Stimulated activated CD4-positive, alpha-beta T cell treated with anti-CD3 and anti-CD28 coated beads, Interleukin-1b, Interleukin-23, amount 100 ng/mL, for 1 hour (primary cell): ENCODE measurements at places on chromosomes 5 and 9.

DNA sequence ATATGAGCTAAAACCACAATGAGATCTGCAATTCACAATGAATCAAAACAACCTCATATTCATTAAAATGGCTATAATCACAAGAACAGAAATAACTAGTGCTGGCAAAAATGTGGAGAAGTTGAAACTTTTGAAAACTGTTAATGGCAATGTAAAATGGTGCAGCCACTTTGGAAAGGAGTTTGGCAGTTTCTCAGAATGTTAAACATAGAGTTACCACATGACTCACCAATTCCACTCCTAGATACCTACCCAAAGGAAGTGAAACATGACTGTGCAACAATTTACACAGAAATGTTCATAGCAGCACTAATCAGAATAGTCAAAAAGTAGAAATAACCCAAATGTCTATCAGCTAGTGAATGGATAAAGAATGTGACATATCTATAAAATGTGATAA, 862.2 kb downstream of the DTWD2 start:
- DNase-seq = no peak

DNA sequence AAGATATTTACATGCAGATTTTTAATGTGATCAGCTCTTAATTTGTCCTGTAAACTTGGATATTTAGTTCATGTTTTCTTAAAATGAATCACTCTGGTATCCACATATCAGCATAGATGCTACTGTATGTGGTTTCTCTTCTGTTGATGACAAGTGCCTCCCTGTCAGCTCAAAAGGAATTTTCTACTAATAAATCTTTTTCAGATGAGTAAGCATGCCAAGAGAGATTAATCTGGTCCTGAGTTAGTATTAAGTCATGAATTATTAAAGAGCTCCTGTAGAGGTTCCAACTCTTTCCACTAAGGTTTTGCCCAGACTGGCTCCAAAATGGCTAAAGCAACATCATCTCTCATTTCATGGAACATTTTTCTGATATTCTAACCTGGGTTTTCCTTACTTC, 129.2 kb downstream of the GOLPH3 start:
- no peak for DNase-seq

- no peak for DNase-seq
These were observed 222.3 kb downstream of the CD180 start for GRCh38 chr5:66974256-66974655.

GRCh38 chr9:100352201-100352726, 478 bp downstream of the TEX10 start:
- DNase-seq = no peak

DNA sequence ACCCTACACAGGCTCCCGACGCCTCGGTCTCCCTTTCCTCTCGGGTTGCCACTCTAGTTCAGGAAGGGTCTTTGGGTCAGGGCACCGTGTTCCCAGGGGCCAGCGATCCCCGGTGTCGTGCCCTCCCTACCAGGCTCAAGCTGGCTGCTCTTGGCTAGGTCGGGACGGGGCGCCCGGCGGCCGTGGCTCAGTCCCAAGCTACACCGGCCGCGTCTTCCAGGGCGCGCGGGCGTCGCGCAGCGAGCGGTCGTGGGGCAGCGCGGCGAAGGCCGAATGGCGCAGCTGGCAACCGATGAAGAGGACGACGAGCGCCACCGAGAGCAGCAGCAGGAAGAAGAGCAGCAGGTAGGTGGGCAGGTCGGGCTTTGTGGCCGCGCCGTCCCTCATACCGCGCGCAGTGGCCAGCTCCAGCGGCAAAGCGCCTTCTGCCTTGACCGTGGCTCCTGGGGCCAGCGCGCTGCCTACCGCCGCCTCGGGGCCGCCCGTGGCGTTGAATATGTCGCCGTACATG, 892 bp downstream of the SMIM32 start:
- DNase-seq = no peak
